ENCODE measurements at places on chromosomes 5 and 9. TPM values are rescaled to one million over a fixed set of nuclear protein-coding genes. Genes with fewer than 3 reads are reported as not detected.

PDZD2 gene
- 108 TPM for total RNA-seq

C9orf153 gene
- total RNA-seq: not detected

MEIKIN gene
- total RNA-seq: not detected

IL5 gene
- not detected for total RNA-seq

PCDHA5 gene
- not detected for total RNA-seq

CXXC5 gene
- total RNA-seq: 30.7 TPM

ASPN gene
- total RNA-seq: 25.0 TPM

- H3K4me1 ChIP-seq: peaks cover 14% of the 10 kb centered on the region
- H3K27me3 ChIP-seq: no peaks in the 10 kb centered on the region
- no peak overlapping the region for H3K4me3 ChIP-seq
These were observed 58.3 kb downstream of the PRELID2 start for GRCh38 chr5:145776886-145777285.

GRCh38 chr9:120755044-120755443, 38.2 kb downstream of the FBXW2 start:
- no peak for DNase-seq
- H3K27me3 ChIP-seq: no peaks in the 10 kb centered on the region
- peaks cover 24% of the 10 kb centered on the region for H3K4me1 ChIP-seq
- no peak overlapping the region for H3K4me3 ChIP-seq

DNA sequence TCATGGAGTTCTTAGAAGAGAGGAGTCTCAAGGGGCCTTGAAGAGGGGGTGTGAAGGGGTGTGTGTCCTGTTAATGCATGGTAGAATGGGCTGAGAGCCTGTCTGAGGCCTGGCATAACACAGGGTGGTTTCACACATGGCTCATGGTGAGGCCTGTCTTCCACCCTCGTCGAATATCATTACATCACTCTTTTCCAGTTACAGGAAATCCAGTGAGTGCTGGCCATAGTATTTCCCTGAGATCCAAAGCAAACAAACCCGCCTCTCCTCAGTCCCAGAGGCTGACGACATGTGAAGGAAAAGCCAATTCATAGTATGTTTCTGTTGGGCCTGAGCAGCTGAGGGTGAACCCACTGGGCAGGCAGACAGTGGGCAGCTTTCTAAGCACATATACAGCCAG, 159.4 kb upstream of the NR3C1 start:
- peak; percentile 57 for DNase-seq
- no peaks in the 10 kb centered on the region for H3K27me3 ChIP-seq
- H3K36me3 ChIP-seq: no peaks in the 10 kb centered on the region
- H3K27ac ChIP-seq: peak overlapping the region; percentile 69
- no peak overlapping the region for H3K4me3 ChIP-seq

- H3K27ac ChIP-seq: no peak overlapping the region
- H3K27me3 ChIP-seq: no peaks in the 10 kb centered on the region
- DNase-seq: no peak
These were observed 383.3 kb downstream of the OSTF1 start for GRCh38 chr9:75471549-75472114.

DNA sequence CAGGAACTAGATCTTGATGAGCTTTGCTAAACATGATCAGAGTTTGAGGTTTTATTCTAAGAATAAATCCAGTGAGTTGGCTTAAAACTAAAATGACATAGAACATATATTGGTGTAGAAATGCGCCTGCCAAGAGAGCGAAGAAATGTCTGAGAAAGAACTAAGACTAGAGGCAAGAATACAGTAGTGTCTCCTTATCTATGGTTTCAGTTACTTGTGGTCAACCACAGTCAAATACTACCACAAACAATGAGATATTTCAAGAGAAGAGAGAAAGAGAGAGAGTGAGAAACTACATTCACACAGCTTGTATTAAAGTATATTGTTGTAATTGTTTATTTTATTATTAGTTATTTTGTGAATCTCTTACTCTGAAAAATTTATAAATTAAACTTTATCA, 254.4 kb upstream of the CDH10 start:
- H3K27me3 ChIP-seq: no peaks in the 10 kb centered on the region
- no peak overlapping the region for H3K27ac ChIP-seq
- DNase-seq: no peak
- H3K4me1 ChIP-seq: no peaks in the 10 kb centered on the region
- H3K36me3 ChIP-seq: no peaks in the 10 kb centered on the region
- H3K4me3 ChIP-seq: no peak overlapping the region

GRCh38 chr5:89349246-89349980, 466.4 kb upstream of the MEF2C start:
- no peak overlapping the region for H3K4me3 ChIP-seq
- no peak for DNase-seq
- H3K36me3 ChIP-seq: no peaks in the 10 kb centered on the region

GRCh38 chr5:150175536-150175935, 9.0 kb downstream of the CDX1 start:
- H3K4me1 ChIP-seq: peaks cover 5% of the 10 kb centered on the region
- H3K36me3 ChIP-seq: no peaks in the 10 kb centered on the region
- H3K4me3 ChIP-seq: no peak overlapping the region
- no peaks in the 10 kb centered on the region for H3K27me3 ChIP-seq
- DNase-seq: no peak

- no peak overlapping the region for H3K27ac ChIP-seq
- H3K27me3 ChIP-seq: no peaks in the 10 kb centered on the region
- H3K4me3 ChIP-seq: no peak overlapping the region
- H3K4me1 ChIP-seq: no peaks in the 10 kb centered on the region
- DNase-seq: no peak
- peaks cover 67% of the 10 kb centered on the region for H3K36me3 ChIP-seq
These were observed 38.5 kb downstream of the VPS13A start for GRCh38 chr9:77215874-77216273.

DNA sequence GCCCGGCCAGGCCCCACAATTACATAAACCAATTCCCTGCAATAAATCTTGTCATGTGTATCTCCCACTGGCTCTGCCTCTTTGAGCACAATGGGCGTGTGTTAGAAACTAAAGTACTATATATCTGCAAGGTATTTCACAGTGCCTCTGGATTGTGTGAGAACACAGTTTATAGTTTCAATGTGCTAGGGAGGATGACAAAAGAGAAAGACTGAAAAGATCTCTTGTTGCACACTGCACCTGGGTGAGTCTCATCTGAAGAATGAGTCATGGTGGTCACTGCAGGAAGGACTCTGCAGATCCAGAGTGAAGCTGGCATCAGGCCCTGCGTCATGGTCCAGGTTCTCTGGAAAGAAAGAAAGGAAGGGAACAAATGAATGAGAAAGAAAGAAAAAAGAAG, 20.7 kb upstream of the CTSV start:
- H3K27me3 ChIP-seq: peaks cover 13% of the 10 kb centered on the region
- no peak for DNase-seq
- no peaks in the 10 kb centered on the region for H3K36me3 ChIP-seq
- H3K4me3 ChIP-seq: no peak overlapping the region
- H3K4me1 ChIP-seq: no peaks in the 10 kb centered on the region

DNA sequence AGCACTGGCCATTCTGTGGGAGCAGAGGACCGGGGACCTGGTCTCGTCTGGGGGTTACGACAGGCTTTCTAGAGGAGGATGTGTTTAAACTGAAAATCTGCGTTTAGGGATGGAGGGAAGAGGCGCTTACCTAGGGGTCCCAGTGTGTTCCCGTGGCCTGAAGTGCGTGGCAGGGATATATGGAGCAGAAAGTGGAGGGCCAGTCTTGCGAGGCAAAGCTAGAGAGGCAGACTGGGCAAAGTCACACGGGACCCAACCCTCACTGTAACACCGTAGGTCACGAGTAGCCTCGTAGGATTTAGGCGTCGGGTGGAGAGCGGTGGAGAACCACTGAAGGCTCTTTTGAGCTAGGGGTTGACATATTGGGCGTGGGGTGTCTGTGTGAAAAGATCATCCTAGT, 32.8 kb upstream of the POMT1 start:
- H3K4me3 ChIP-seq: no peak overlapping the region
- peaks cover 100% of the 10 kb centered on the region for H3K36me3 ChIP-seq
- no peak overlapping the region for H3K27ac ChIP-seq
- DNase-seq: no peak
- H3K4me1 ChIP-seq: no peaks in the 10 kb centered on the region

DNA sequence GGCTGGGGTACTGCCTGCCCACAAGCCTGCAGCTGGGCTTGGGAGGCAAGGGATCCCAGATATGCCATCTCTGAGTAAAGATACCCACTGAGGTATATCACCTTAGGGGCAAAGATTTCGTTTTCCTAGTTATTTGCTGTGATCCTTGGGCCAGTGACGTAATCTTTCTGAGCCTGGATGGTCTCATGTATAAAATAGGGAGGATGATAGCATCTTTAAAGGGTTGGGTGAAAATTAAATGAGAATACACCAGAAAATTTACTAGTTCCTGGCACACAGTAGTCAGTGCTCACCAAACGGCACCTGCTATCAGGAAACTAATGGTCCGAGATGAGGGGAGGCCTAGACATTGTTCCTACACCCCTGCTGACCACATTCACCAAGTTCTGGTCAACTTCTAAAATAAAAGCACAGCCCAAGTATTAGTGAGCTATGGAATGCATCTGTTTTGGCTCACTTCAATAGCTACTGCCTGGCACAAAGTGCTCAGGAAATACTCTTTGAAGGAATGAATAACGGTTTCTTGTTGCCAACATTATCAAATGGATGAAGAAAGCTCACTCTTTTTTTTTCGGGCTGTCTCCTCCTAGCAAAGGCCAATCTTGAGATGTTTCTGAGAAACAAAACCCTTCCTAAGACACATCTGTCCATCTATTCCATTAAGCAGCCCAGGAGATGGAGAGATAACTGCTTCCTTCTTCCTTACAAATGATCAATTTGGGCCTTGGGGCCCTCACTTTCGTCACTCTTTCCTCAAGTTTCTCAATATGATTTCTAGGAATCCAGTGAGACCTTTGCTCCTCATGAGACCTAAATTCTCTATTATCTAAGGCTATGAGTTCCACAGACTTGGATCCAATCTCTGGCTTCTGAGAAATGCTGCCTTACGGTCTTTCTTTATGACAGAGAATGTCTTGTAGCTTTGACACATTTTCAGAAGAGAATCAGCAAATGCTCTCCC, 98.2 kb downstream of the DPYSL3 start:
- H3K27ac ChIP-seq: no peak overlapping the region
- peaks cover 11% of the 10 kb centered on the region for H3K4me1 ChIP-seq
- H3K36me3 ChIP-seq: peaks cover 88% of the 10 kb centered on the region
- no peaks in the 10 kb centered on the region for H3K27me3 ChIP-seq

DNA sequence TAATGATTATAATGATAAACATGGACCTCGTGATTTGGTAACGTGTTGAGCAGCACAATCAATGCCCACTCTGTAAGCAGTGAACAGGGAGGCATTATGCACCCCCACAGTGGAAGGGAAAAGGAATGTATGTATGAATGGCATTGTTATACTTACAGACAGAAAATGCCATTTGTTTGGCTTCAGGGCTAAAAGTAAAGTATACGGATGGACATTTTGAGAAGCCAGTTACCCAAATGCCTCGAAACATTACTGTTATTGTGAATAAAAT, 260.2 kb upstream of the PPP1R2B start:
- no peaks in the 10 kb centered on the region for H3K36me3 ChIP-seq
- H3K4me1 ChIP-seq: peaks cover under 1% of the 10 kb centered on the region
- H3K27ac ChIP-seq: peak overlapping the region; percentile 9
- H3K4me3 ChIP-seq: no peak overlapping the region
- DNase-seq: no peak

DNA sequence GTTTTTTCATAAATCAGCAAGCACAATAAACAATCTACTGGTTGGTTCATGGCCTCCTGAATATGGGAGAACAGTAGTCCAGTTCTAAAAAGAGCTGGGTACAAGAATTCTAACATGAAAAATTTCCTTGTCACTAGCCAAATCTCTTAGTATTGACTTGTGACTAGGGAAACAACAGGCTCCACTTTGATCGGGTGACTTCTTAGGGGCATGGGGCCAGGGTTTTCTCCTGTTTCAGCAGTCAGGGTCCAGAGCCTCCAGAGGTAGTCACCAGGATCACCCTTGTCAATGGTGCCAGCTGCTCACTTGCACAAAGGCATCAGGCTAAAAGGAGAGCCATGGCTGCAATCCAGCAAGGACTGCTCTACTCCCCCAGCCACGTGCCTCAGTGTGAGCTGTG, 38.1 kb downstream of the LPAR1 start:
- H3K27me3 ChIP-seq: no peaks in the 10 kb centered on the region
- H3K4me1 ChIP-seq: no peaks in the 10 kb centered on the region
- no peak overlapping the region for H3K4me3 ChIP-seq
- DNase-seq: no peak

GRCh38 chr5:98827161-98827560, 53.7 kb downstream of the RGMB start:
- no peaks in the 10 kb centered on the region for H3K27me3 ChIP-seq
- no peaks in the 10 kb centered on the region for H3K4me1 ChIP-seq
- no peak for DNase-seq
- H3K4me3 ChIP-seq: no peak overlapping the region
- no peaks in the 10 kb centered on the region for H3K36me3 ChIP-seq

DNA sequence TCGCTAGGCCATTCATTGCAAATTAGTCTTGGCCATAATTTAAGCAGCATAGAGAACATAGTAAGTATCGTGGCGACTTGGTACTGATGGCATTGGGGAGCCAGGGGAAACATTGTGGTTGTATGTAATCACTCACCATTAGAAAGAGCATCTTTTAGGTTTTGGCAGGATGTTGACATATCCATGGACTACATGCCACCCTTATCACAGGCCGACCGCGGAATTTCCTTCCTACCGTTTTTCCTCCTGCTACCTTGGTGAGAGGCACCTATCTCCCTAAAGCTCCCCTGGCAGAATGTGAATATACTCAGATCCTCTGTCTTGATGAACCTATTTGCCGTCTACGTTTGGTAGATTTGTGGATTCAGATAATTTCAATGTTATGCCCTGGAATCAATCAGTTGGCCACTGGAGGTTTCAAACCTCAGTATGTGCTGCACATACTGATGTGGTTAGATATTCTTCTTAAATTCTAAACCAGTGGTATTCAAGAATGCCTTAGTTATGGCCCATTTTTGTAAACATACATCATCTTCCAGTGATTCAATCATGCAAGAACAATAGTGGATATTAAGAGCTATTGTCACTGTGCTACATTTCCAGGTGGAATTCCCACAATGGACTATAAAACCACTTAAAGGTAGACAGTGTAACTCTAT, 271.0 kb upstream of the HAPLN1 start:
- no peaks in the 10 kb centered on the region for H3K36me3 ChIP-seq
- no peaks in the 10 kb centered on the region for H3K27me3 ChIP-seq
- H3K4me1 ChIP-seq: no peaks in the 10 kb centered on the region
- H3K4me3 ChIP-seq: no peak overlapping the region
- DNase-seq: no peak

DNA sequence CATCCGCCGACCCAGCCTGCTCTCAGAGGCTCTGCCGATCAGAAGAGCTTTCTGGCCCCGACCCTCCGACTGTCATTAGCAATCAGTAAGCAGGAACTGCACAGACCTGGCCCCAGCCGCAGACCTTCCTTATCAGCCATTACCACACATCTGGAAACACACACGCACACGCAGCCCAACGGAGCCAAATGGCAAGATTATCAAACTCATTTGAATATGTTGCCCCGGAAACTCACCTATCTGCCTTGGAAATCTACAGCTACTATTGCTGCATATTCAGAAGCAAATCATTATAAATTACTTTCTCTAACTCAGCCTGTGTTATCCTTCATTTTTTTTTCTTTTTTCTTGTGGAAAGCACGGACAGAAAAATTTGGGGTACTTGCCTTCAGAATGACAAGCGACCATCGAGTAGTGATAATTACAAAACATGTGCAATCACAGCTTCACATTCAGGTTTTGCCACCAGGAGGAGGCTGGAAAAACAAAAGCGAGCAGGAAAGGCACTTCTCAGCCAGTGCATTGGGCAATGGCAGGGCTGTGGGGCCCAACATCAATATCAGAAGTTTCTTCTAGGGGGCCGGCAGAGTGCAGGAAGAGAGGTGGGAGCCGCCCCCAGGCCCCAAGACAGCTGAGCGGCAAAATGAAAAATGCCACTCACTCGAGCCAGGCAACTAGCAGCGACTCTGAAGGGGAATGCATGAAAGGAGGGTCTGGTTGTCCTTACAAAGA, 122.3 kb downstream of the VAV2 start:
- no peak for DNase-seq
- H3K36me3 ChIP-seq: no peaks in the 10 kb centered on the region
- peaks cover 4% of the 10 kb centered on the region for H3K4me1 ChIP-seq
- no peaks in the 10 kb centered on the region for H3K27me3 ChIP-seq
- no peak overlapping the region for H3K27ac ChIP-seq
